Retina (tissue), 1 donor: ENCODE measurements at places on chromosomes 1 and 21.

DNA sequence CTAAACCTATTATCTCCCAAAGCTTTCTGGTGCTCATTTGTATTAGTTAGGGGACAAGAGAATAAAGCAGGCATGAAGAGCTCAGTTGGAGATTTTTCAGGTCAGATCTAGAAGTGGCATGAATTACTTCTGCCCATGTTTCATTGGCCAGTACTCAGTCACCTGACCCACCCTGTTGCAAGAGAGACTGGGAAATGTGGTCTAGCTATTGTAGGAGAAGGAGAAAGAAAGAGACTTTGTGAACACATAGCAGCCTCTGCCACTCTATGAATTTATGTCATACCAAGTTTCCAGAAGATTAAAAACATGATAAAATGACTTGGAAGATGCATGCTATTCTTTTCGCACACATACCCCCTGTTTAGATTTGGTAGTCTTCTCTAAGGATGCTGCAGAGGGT, 302.3 kb upstream of the RUNX1 start:
- DNase-seq, result no peak

GRCh38 chr1:154996966-154997701, 3.7 kb downstream of the LENEP start:
- DNase-seq, result no peak

DNA sequence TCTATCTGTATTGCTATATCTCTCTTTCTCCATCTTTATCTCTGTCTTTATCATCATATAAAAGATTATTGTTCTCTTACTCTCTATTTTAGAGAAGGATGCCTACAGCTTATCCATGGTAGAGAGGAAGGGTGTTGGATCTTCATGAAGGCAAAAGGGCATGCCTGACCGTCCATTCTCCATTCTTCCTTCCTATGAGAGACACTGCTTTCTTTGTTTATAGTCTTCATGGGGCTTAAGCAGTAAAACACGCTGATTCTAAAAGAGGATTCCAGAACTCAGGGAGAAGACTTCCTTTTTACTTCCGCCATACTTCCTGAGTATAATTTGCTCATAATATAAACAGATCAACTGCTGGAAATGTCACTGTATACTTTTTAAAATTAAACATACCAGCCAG, 44.0 kb downstream of the PDE4B start:
- no peak for DNase-seq

DNA sequence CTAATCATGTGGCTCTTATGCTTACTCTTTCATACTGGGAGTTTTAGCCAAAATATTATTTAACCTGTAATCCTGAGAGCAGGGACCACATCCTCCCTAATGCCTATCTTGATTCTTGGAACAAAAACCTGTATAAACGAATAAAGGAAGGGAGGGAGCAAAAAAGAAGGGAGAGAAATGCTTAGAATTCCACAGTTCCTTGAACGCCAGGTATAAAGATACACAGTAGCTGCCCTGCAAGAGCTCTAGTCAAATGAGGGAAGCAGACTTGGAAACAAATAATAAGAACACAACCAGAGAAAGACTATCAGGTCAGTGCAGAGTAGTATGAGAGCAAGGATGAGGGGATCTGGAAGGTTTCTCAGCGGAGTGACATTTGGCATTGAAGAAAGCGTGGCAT, 116.3 kb downstream of the SLC30A10 start:
- no peak for DNase-seq

DNA sequence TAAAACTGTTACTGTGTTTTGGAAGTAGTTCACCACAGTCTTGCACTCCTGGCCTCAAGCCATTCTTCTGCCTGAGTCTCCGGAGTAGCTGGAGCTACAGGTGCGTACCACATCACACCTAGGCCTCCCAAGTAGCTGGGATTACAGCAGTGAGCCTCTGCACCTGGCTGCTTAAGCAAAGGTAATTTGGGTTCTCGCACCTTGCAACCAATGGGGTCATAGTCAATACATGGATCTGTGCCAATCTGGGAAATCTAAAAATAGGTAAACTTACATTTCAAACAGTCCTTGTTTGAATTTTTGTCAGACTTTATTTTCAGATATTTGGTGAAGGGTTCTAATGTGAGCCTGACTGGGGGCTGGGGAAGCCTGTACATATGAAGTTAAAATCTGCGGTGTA, 466.5 kb downstream of the PCP4 start:
- no peak for DNase-seq

DNA sequence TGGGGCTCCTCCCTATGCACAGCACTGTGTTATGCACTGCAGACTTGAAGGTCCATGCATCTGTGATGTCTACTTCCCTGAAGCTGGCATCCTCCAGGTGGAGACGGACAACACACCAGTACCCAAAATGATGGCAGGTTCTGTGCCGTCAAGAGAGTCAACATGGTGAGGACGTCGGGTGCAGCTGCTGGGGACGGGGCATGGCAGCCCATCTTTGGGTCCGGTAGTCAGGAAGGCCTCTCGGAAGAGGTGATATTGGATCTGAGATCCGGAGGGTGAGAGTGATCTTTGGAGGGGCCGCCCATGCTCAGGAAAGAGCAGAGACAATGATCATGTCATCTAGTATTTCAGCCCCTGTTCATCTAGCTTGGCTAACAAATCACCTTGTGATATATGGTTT, 104.1 kb downstream of the RIPK4 start:
- DNase-seq, result no peak

DNA sequence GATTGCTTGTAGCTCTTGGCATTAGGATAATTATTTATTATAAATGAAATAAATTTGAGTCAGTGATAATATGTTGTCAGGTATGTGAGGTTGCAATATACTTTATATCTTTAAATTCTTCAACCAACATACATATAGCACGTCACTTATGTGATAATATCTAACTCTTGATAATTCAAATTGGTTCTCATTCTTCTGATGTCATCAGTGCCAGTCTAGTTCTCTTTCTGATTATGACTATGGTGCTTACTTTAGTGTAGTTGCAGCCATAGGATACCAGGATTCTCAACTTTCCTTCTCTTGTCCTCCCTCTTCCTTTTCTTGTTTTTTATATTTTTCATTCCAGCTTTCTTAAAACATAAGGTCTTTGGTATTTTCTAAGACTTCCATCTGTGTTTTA, 34.8 kb upstream of the ATP6V1G3 start:
- no peak for DNase-seq

DNA sequence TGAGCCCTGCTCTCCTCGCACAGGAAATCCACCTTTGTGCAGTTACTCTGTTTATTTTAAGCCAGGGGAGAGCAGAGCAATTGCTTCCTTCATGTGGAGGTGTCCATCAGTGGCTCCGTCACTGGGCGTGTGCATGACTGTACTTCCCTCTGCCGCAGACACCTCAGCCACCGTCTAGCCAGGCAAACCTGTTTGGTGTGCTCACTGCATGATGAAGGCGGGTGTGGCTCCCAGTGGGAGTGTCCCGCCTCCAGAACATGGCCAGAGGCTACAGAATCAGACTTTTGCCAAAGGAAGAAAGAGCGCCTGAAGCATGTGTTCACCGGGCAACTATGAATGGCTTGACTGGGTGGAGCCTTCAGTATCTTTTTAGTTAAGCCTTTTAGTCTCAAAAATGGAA, 26.1 kb upstream of the LAMC2 start:
- DNase-seq, result no peak

- DNase-seq, result no peak
These were observed 98.8 kb downstream of the GLIS1 start for GRCh38 chr1:53639996-53640700.

DNA sequence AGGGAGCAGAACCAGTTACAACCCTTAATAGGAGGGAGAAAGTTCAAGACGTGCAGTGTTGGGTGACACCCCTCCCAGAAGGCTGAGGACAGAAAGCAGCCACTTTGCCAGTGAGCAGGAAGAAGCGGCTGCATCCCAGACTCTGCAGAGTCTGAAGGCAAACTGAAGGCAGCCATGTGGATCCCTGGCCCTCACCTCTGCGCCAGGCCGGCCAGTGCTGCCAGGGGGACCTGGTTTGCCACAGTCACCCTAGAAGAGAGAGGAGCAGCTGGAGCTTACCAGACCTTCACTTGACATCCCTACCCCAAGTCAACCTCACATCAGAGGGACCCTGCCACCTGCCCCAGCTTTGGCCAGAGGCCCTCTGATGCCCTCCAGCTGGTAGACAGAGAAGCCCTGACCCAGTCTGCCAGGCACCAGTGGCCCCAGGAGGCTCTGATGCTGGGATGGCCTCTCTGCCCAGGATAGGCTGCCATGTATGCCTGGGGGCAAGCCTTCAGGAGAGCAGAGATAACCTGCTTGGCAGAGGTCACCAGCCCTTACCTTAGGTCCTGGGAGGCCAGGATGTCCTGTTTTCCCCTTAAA, 16.3 kb upstream of the PEF1 start:
- no peak for DNase-seq

- DNase-seq, result no peak
These were observed 577 bp upstream of the CEP350 start for GRCh38 chr1:179953974-179954492.

- DNase-seq, result no peak
These were observed 43.8 kb downstream of the SLX9 start for GRCh38 chr21:44983421-44984206.

DNA sequence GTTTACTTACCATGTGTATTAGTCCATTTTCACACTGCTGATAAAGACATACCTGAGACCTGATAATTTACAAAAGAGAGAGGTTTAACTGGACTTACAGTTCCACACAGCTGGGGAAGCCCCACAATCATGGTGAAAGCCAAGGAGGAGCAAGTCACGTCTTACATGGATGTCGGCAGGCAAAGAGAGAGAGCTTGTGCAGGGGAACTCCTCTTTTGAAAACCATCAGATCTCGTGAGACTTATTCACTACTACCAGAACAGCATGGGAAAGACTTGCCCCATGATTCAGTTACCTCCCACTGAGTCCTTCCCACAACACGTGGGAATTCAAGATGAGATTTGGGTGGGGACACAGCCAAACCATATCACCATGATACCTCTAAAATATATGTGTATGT, 39.3 kb upstream of the ERRFI1 start:
- no peak for DNase-seq

- no peak for DNase-seq
These were observed 13.4 kb downstream of the TMEM63A start for GRCh38 chr1:225868631-225869330.

DNA sequence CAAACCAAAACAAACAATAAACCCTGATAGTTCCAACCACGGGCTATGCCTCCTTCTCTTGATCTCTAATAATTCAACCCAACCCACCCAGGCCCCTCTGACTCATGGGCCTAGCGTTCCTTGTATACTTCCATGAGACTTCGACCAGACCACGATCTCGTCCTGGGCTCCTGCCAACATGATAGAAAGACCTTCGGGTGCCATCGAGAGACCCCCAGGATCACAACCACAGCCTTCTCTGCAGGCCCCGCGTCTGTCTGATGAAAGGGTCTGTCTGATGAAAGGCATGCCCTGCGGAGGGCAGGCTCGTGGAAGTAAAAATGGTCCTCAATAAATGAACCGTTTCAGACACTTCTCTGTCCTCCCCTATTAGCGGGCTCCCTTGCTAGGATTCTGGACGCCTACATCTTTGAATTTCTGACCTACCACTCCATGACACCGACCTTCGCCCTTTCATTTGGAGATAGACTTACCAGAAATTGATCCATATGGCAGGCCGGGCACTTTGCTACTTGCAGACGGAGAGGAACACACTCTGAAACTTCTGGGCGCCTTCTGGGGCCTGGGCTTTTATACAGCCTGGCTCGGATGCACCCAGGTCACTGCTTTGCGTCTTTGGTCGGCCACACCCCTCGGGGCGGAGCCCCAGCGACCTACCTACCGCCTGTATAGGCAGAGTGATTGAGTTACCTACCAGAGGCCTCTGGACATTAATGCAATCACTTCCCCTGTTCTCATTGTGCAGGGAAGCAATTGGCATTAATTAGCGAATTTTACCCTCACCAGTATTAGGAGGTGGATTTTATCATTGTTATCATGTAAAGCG, 5.3 kb upstream of the KLF18 start:
- no peak for DNase-seq

- peak; percentile 49 for DNase-seq
These were observed 59.0 kb downstream of the NFASC start for GRCh38 chr1:204929487-204930154.

GRCh38 chr1:51445351-51446090, 73.5 kb downstream of the EPS15 start:
- no peak for DNase-seq

DNA sequence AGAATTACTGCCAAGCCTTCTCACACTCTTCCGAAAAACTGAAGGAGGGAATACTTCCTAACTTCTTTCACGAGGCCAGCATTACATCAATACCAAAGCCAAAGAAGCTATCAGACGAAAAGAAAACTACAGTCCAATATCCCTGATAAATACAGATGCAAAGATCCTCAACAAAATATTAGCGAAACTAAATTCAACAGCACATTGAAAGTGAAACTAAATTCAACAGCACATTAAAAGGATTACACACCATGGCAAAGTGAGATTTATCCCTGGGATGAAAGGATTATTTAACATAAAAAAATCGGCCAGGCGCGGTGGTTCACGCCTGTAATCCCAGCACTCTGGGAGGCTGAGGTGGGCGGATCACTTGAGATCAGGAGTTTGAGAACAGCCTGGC, 176.8 kb downstream of the FAF1 start:
- DNase-seq, result no peak
